T47D (cell line): ENCODE measurements at places on chromosomes 11 and 22.
A peak's percentile ranks its signal among the peaks of the same experiment; 100 is the strongest.

GRCh38 chr11:123231256-123231655 is 36.2 kb upstream of the CLMP start:
- no peak for DNase-seq

GRCh38 chr11:19428206-19429002 is 187.7 kb upstream of the E2F8 start:
- DNase-seq: no peak

- peak; percentile 14 for DNase-seq
Observed at GRCh38 chr11:92765965-92766371, 203.5 kb upstream of the MTNR1B start.

GRCh38 chr22:30947173-30947815 is 21.3 kb downstream of the MORC2 start:
- no peak for DNase-seq

DNA sequence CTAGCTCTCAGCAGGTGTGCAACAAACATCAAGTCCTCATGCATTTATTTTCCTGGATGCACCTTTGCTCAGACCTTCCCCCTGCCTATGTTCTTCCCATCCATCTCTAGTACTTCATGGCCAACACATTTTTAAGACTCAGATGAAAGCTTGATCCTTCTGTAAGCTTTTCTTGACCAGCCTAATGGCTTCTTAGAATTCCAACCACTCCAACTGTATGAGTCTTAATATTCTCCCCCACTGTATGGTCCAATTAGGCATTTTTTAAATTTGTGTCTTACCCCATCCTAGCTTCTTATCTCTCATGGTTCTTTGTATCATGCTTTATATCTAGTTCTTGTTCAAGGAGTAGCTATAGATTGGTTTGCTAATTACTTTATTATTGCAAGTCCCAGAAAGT is 44.8 kb downstream of the TENM4 start:
- DNase-seq: no peak

GRCh38 chr11:76745561-76746207 is 37.5 kb upstream of the TSKU start:
- no peak for DNase-seq

- no peak for DNase-seq
Observed at GRCh38 chr11:130301002-130301401, 13.7 kb downstream of the ZBTB44 start.

DNA sequence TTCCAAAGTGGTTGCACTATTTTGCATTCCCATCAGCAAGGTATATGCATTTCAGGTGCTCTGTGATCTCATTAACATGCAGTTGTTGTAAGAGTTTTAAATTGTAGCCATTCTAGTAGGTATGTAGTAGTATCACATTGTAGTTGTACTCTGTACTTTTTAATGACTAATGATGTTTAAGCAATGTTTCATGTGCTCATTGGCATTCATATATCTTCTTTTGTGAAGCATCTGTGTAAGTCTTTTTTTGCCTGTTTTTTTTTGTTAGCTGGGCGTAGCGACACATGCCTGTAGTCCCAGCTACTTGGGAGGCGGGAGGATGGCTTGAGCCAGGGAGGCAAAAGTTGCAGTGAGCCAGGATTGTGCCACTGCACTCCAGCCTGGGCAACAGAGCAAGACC is 11.3 kb upstream of the TRIM29 start:
- no peak for DNase-seq

- no peak for DNase-seq
Observed at GRCh38 chr11:33772300-33772699, 2.0 kb downstream of the FBXO3 start.

DNA sequence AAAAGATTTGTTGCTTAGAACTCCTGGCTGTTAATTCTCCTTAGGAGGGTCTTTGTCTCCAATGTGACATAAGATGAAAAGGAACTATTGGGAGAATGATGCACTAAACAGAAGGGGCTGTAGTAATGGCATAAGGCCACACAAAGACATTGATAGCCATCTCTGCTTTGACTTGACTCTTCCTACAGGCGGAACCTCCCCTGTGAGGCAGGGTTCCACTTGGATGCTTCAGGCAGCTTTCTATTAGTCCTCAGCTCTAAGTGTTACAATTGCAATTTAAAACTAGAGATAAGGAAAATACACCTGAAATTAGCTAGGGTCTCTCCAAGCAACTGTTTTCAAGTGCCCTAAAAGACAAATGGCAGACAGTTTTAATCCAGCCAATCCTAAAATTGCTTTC is 391.6 kb upstream of the CCDC90B start:
- DNase-seq: no peak

GRCh38 chr22:37797874-37798500 is 9.7 kb upstream of the GCAT start:
- DNase-seq: no peak

DNA sequence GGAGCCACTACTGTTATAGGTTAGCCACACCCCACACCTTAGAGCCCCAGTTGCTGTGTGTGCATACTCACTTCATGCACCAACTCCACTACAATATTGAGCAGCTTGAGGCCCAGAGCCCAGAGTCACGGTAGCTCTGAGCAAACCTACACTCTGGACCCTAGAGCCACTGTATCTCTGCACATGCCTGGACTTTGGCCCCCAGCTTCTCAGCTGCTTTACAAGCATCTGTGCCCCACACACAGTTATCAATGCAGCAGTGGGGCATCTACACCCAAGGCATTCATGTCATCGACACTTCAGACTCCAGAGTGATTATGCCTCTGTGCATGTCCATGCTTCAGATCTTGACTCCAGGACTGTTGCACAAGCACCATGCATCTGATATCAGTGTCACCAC is 2.3 kb upstream of the OR5B12 start:
- DNase-seq: no peak

- no peak for DNase-seq
Observed at GRCh38 chr11:101363706-101364275, 220.0 kb downstream of the TRPC6 start.

- DNase-seq: no peak
Observed at GRCh38 chr11:85903406-85903805, 48.2 kb downstream of the CCDC83 start.

GRCh38 chr11:92929246-92929645 is 40.2 kb upstream of the MTNR1B start:
- DNase-seq: no peak

DNA sequence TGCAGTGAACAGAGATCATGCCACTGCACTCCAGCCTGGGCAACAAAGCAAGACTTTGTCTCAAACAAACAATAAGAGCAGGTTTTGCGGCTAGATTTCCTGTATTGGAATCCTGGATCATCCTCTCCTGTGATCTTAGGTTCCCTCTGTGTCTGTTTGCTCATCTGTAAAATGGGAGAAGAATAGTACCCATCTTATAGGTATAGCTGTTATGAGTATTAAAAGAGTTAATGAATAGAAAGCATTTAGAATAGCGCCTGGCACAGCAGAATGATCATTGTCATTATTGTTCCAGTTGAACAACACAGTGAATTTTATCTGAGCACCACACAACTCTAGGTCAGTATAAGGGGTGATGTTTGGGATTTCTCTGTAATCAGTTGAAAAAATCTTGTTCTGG is 10.8 kb downstream of the MARK2 start:
- no peak for DNase-seq

- DNase-seq: peak; percentile 78
Observed at GRCh38 chr11:124800226-124800929, at the start of gene MSANTD2. Gene MSANTD2, minus strand, starts transcription at chr11:124800406. Its CDS starts 26 bp downstream, at chr11:124800380.

- DNase-seq: peak; percentile 32
Observed at GRCh38 chr22:36741204-36741793, 34.6 kb downstream of the IFT27 start.

DNA sequence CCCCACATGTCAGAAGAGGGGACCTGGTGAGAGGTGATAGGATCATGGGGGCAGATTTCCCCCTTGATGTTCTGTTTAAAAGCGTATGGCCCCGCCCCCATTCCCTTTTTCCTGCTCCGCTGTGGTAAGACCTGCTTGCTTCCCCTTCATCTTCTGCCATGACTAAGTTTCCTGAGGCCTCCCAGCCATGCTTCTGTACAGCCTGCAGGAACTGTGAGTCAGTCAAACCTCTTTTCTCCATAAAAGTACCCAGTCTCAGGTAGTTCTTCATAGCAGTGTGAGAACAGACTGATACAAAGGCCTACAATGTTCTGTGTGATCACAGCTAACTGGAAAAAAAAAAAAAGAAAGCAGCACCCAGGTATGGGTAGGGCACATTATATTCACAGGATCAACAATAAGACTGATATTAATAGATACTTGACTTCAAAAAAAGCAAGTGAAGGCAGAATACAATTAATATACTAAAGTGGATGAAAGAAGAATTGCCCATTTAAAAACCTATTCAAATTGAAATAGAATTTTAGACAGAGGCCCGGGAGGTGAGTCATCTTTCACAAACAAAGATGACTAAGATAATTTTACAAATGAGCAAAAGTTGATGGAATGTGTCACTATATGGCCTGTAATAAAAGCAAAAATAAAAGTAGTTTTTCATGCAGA is 1.7 kb upstream of the OR52K1 start:
- DNase-seq: no peak

DNA sequence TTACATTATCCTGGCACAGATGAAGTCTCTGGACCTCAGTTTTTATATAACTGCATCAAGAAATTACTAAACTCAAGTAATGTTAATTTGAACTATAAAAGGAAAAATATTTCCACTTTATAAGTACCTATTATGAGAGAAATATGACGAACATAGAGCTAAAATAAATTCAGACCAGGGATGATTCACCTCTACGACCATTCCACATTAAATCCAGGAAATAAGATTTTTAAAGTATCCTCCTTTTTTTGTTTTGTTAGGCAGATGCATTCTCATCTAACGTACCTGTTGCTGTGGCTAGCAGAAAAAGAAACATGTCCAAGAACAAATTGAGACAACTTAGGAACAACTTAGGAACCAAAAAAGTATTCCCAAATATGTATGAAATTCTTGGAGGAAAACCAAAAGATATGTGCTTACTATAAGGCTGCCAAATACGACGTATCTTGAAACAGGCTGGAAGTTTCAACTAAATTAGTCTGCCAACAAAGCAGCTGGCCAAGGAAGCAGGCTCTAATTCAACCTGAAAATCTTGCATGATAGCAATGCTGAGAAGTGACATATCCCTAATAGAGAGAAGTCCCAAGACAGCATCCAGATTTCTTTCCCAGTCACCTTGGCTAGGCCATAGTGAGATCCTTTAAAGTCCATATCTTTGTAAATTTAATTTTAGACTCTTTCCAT is 15.7 kb downstream of the SPTY2D1 start:
- DNase-seq: no peak

- DNase-seq: no peak
Observed at GRCh38 chr11:68049509-68050370, 10.9 kb downstream of the TCIRG1 start.

DNA sequence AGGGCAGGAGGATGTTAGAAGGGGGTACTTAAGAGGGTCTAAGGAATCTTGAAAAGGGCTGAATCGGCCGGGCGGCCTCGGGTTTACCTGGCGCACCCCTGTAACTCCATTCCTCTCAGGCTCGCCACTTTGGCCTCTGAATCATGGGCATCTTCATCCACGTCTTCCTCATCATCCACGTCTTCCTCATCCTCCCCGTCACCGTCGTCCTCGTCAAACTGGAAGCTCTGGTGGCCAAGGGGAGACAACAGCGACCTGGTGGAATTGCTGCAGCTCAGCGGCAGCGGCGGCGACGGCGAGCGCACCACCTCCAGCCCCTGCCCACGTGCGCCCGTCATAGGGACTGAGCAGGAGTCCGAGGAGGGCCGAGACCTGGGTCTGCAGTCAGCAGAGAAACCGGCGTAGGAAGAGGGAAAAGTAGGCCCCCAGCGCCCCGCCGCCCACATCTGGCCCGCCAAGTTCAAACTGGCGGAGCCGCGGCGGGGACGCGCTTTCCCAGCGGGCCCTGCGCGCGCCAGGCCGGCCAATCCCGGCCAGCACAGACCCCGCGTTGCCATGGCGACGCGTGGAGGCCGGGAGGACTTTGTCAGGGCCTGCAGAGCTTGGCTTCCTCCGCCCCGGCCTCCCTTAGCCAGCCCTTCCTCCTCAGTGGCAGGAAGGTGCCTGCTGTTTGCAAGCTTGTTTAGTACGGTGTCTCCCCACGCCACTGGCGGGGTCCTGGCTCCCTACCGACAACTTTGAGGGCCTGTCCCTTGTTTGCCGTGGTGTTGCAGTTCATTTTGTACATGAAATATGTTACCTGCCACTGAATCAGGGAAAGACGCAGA is at the start of gene CCDC34:
CCDC34 (minus strand) TSS at position 467 of the 827 bp plus-strand sequence; CDS start at position 446, 21 bp downstream.
- peak; percentile 95 for DNase-seq

GRCh38 chr11:83299681-83300080 is 13.5 kb upstream of the CCDC90B start:
- DNase-seq: no peak

DNA sequence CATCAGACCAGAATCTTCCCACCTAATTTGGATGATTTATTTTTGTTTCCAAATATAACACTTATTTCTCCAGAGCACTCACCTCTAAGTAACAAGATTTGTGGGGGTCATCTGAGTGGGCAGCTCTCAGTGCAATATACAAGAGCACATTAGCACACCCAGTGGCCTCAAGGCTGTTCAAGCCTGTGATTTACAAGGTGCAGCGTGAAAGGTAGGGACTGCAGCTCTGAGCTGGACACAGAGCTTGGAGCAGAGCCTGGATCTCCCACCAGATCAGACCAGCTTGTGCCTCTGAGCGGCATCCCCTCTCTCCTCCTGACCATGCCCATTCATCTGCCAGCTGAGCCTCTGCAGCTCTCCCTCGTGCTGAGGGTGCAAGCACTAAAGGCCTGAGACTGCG is 323.3 kb upstream of the ZC3H12C start:
- no peak for DNase-seq

DNA sequence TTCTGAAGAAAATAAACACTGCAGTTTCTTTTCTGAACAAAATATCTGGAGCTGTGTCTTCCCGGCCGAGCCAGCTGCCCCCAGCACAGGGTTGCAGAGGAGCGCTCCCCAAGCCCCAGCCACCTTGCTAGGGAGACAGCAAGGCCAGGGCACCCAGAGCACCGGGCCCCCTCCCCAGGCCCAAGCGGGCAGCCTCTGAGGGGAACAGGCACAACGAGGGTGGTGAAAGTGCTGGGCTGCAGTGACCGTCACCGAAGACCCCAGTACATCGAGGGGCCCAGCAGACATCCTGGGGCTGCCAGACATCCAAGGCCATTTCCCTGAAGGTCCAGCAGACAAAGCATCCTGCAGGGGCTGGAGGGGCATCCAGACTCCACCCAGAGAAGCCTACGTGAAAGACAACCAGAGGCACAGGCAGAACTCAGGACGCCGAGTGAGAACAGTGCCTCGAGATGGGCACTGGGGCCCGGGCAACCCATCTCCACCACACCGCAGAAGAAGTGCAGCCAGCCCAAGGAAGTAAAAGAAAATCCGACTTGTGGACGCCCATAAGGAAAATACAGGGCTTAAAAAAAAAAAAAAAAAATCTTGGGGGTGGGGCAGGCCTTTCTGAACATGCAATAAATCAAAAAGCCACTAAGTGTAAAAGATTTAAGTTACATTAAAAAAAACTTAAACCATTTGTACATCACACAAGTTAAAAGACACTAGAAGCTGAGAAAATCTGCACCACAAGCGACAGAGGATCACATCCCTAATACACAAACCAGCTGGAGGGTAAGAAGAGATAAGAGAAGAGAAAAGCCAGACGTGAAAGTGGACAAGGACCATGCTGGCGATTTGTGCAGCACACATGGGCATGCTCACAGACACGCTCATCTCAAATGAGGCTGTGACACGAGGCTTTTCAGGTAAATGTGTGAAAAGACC is 36.0 kb upstream of the COMT start:
- DNase-seq: no peak

GRCh38 chr22:37419370-37419968 is 7.8 kb downstream of the ELFN2 start:
- DNase-seq: no peak

GRCh38 chr11:4884361-4884760 is 2.7 kb downstream of the OR51T1 start:
- no peak for DNase-seq

GRCh38 chr11:34104680-34105078 is 750 bp upstream of the NAT10 start:
- DNase-seq: no peak

- no peak for DNase-seq
Observed at GRCh38 chr22:21587803-21588611, 20.5 kb downstream of the UBE2L3 start.
